Dermis microvascular lymphatic vessel endothelial cell (primary cell): ENCODE measurements at places on chromosomes 2 and 18. TPM values are rescaled to one million over a fixed set of nuclear protein-coding genes. Genes with fewer than 3 reads are reported as not detected.

Gene POTEJ
- 0.26 and 0.38 TPM in 2 replicates for total RNA-seq

Gene NEUROD1
- total RNA-seq, result not detected in 2 replicates

Gene FAM161A
- 0.76 and 0.90 TPM in 2 replicates for total RNA-seq

Gene UXS1
- 21.4 and 28.4 TPM in 2 replicates for total RNA-seq

Gene ACKR3
- total RNA-seq, result 6.8 and 20.7 TPM in 2 replicates

Gene ARHGAP25
- total RNA-seq, result 10.5 and 11.9 TPM in 2 replicates

Gene CCDC102B
- total RNA-seq, result 24.8 and 34.0 TPM in 2 replicates

Gene CCDC85A
- 2.2 and 2.8 TPM in 2 replicates for total RNA-seq

Gene EFHD1
- not detected in 2 replicates for total RNA-seq

Gene CDCA7
- 4.0 and 6.4 TPM in 2 replicates for total RNA-seq

Gene TP53I3
- 42.1 and 55.3 TPM in 2 replicates for total RNA-seq

Gene C18orf54
- 4.2 and 6.9 TPM in 2 replicates for total RNA-seq

Gene EMX1
- total RNA-seq, result not detected in 2 replicates

Gene HSBP1L1
- 1.8 and 3.4 TPM in 2 replicates for total RNA-seq

Gene PLB1
- 0.26 and 0.38 TPM in 2 replicates for total RNA-seq

Gene NR4A2
- 0.13 and 0.25 TPM in 2 replicates for total RNA-seq

Gene CPS1
- total RNA-seq, result 0.51 and 3.1 TPM in 2 replicates

Gene PROC
- total RNA-seq, result under 0.01 TPM in 2 replicates

Gene AGXT
- total RNA-seq, result not detected in 2 replicates

Gene GALNT14
- total RNA-seq, result 0.39 and 1.3 TPM in 2 replicates

Gene REG1B
- total RNA-seq, result not detected in 2 replicates

Gene SGPP2
- not detected in 2 replicates for total RNA-seq

Gene CYRIA
- total RNA-seq, result 30.6 and 40.2 TPM in 2 replicates

Gene ST8SIA3
- not detected in 2 replicates for total RNA-seq

Gene EIF5B
- total RNA-seq, result 16.7 and 22.6 TPM in 2 replicates

Gene CTDP1
- total RNA-seq, result 19.9 and 27.7 TPM in 2 replicates

Gene GREB1L
- 2.8 and 11.3 TPM in 2 replicates for total RNA-seq

Gene YWHAQ
- total RNA-seq, result 188 and 199 TPM in 2 replicates

Gene TEKT4
- not detected in 2 replicates for total RNA-seq

Gene OXER1
- not detected in 2 replicates for total RNA-seq

Gene NAB1
- total RNA-seq, result 24.1 and 34.8 TPM in 2 replicates

Gene ARHGAP15
- under 0.01 TPM in 1 of 2 replicates, not detected in the other for total RNA-seq
